SJCRH30 (cell line): ENCODE measurements at places on chromosomes 1 and 21. TPM values are rescaled to one million over a fixed set of nuclear protein-coding genes. Genes with fewer than 3 reads are reported as not detected.

GRCh38 chr1:29017235-29017634 is 102.9 kb downstream of the EPB41 start:
- H3K36me3 ChIP-seq: peaks cover 2% of the 10 kb centered on the region; the same call in 1 of the 2 replicates
- no peak for DNase-seq
- H3K4me3 ChIP-seq: no peak overlapping the region
- no peak overlapping the region for H3K27ac ChIP-seq

DNA sequence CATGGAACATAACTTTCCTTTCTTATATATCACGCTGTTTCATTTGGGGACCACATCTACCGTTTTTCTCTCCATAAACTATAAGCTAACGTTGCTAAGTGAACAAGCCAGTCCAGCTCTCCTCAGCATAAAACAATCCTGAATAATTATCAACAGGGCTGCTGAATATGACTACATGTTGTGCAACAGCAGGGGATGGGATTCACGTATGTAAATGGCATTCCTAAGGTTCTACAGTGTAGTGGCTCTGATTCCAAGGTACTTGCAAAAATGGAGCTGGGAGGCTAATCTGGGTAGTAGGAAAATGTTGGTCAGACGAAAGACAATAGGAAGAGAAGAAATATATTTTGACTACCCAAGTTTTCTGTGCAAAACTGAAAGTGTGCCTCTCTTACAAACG is 262.8 kb downstream of the RWDD3 start:
- H3K27ac ChIP-seq: peak overlapping the region; percentile 35; the same call in 1 of the 2 replicates
- peaks cover 13% of the 10 kb centered on the region for H3K4me1 ChIP-seq
- no peaks in the 10 kb centered on the region for H3K27me3 ChIP-seq

DNA sequence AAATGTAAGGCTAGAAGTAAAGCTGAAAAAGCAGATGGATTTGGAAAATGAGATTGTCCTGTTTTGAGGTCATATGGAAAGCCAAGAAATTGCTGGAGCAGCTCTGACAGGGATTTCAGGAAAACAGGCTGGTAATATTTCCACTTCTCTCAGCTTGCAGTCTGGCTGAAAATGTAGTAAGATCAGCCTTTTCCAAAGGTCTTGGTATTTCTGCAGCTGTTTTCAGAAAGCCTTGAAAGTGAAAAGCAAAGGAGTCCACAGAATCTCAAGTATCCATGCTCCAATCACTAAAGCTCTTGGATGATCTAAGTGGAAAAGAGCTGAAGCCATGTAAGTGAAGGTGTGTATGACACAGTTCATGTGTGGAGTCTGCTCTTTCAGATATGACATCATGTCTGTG is 41.6 kb upstream of the APOBEC4 start:
- H3K4me1 ChIP-seq: no peaks in the 10 kb centered on the region
- no peak overlapping the region for H3K4me3 ChIP-seq
- no peak for DNase-seq
- H3K27ac ChIP-seq: no peak overlapping the region
- H3K27me3 ChIP-seq: no peaks in the 10 kb centered on the region

DNA sequence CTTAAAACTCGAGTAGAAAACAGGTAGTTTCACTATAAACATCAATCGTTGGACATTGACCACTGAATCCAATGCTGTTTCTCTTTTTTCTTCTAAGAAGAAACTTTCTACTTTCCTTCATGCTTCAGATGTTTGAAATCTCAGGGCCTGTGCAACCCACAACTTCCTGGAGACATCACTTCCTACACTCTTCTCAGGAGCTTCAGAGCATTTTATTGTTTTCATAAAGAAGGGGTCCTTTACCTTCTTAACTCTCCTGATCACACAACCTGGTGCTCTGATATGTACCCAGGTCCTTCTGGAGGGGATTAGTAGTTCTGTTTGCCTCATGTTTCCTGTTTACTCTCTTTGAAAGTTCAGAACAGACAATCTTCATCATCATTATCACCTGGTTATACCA is 113.0 kb upstream of the VAV3 start:
- no peaks in the 10 kb centered on the region for H3K36me3 ChIP-seq
- no peaks in the 10 kb centered on the region for H3K27me3 ChIP-seq
- no peak for DNase-seq
- no peak overlapping the region for H3K4me3 ChIP-seq

Gene CFAP107
- total RNA-seq: not detected in 2 replicates

- H3K36me3 ChIP-seq: no peaks in the 10 kb centered on the region; the same call in 1 of the 2 replicates
- H3K4me3 ChIP-seq: no peak overlapping the region
- no peak overlapping the region for H3K27ac ChIP-seq
- H3K27me3 ChIP-seq: no peaks in the 10 kb centered on the region
These were observed 10.5 kb downstream of the LDLRAP1 start for GRCh38 chr1:25553749-25554429.

GRCh38 chr1:217506878-217507277 is 124.0 kb downstream of the GPATCH2 start:
- H3K27ac ChIP-seq: no peak overlapping the region
- no peaks in the 10 kb centered on the region; the same call in 1 of the 2 replicates for H3K36me3 ChIP-seq
- H3K4me3 ChIP-seq: no peak overlapping the region
- H3K27me3 ChIP-seq: no peaks in the 10 kb centered on the region

- H3K27me3 ChIP-seq: peaks cover 5% of the 10 kb centered on the region; the same call in 1 of the 2 replicates
- no peak for DNase-seq
- no peaks in the 10 kb centered on the region for H3K4me1 ChIP-seq
- no peak overlapping the region for H3K4me3 ChIP-seq
These were observed 28.3 kb upstream of the TMPRSS2 start for GRCh38 chr21:41536076-41536826.

DNA sequence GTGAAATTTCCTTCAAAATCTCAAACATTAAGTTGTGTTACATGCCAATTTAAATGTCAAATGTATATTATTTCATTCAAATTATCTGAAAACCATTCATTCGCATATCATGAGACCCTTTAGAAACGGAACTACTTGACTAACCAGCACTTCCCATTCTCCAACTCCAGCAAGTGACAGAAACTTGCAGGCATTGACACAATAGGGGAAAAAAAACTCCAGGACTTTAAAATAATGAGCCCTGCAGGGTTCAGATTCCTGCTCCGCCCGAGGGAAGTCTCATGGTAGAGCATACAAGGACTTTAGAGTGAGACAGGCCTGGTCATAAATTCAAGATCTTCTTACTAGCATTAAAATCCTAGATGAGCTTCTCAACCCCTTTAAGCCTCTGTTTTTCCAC is 138.9 kb downstream of the NR5A2 start:
- H3K4me1 ChIP-seq: no peaks in the 10 kb centered on the region
- DNase-seq: no peak

DNA sequence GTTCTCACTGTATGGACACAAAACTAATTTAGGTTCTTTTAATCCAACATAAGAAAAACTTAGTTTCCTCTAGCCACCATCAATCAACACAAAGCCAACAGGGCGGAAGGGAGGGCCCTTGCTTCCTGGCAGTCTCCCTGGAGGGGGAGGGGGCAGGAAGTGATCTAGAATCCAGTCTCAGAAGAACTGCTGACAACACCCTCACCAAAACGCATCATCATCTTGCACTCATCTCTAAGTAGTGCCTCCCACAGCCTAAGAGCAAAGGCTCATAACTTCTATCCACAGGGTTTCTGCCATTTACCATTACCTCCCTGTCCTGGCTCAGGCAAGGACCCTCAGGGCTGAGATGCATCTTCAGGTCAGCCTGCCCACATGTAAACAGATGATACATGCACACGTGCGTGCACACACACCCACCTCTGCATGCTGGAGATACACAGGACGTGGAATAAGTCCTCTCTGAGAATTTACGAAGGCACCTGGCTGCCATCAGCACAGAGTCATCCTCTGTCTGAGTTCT is 20.5 kb downstream of the HIVEP3 start:
- H3K4me3 ChIP-seq: no peak overlapping the region
- no peaks in the 10 kb centered on the region for H3K27me3 ChIP-seq
- H3K27ac ChIP-seq: no peak overlapping the region
- DNase-seq: no peak

DNA sequence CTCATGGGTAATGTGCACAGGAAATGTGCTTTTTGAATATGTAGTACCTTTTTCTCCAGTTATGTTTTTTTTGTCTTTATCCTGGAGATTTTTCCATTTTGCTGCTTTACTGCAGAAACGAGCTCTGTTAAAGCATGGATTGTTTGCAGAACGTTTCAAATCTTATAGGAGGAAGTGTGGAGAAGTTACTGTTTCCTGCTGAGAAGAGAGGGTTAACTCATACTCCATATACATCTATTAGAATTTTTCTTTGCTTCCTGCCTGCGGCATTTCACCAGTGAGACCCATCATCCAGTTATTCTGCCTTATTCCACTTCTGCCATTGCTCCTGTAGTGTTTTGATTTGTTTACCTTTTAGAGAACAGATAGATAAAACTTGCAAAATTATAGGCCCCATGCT is 2.0 kb downstream of the RPRD2 start:
- H3K4me1 ChIP-seq: peaks cover 3% of the 10 kb centered on the region; the same call in 1 of the 2 replicates
- H3K36me3 ChIP-seq: no peaks in the 10 kb centered on the region
- H3K27ac ChIP-seq: peak overlapping the region; percentile 91
- DNase-seq: no peak
- no peaks in the 10 kb centered on the region for H3K27me3 ChIP-seq

- no peak overlapping the region for H3K27ac ChIP-seq
- DNase-seq: no peak
- no peaks in the 10 kb centered on the region for H3K27me3 ChIP-seq
- H3K4me3 ChIP-seq: no peak overlapping the region
- H3K36me3 ChIP-seq: peaks cover 29% of the 10 kb centered on the region
These were observed 62.8 kb downstream of the SLC66A1 start for GRCh38 chr1:19374926-19375325.

Gene NFIA
- 21.1 and 23.9 TPM in 2 replicates for total RNA-seq

- DNase-seq: no peak
- H3K27ac ChIP-seq: no peak overlapping the region
- peaks cover 75% of the 10 kb centered on the region for H3K36me3 ChIP-seq
- no peaks in the 10 kb centered on the region for H3K27me3 ChIP-seq
- H3K4me3 ChIP-seq: no peak overlapping the region
- no peaks in the 10 kb centered on the region for H3K4me1 ChIP-seq
These were observed 33.4 kb downstream of the NUCKS1 start for GRCh38 chr1:205716371-205717132.

DNA sequence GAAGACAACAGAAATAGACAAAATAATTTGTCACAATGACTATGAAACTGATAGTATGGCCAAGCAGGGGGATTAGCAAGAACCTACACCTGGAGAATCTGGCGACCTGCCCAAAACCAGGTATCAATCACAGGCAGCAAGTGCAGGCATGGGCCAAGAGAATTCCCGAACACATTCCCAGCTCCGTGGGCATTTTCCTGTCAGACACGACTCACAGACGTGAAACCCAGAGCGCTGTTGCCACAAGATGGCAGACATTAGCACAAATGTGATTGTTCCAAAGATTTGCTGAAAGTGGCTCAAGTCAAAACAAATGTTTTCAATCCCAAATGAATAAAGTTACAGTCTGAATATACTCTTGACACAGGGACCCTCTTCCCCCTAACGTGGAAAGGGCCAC is 36.8 kb downstream of the HLCS start:
- no peak overlapping the region for H3K27ac ChIP-seq
- H3K4me1 ChIP-seq: no peaks in the 10 kb centered on the region
- H3K36me3 ChIP-seq: peaks cover 4% of the 10 kb centered on the region
- H3K27me3 ChIP-seq: no peaks in the 10 kb centered on the region

DNA sequence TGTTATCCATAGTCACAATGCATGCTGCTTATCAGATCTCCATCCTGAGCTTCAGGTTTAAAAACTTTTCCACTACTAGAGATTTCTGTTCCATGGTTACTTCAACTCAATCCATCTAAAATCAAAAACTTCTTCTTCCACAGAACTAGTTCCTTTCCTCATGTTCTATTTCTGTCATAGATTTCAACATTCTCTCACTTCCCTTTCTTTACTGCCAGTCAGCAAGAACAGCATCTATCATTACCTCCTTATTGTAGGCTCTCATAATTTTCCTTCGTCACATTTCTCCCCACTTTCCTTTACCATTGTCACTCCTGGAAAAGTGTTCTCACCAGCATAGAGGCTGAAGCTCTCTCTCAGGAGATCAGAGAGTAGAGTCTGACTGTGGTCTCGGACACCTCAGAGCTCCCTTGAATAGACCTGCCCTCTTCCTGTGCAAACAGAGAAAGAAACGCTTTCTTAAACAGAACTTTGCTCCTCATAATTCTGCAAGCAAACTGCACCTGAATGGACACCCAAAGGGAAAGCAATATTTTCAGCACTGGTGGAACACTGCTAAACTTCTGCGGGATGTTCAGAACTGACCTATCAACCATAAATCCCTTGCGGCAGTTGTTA is 48.7 kb upstream of the KIRREL1 start:
- H3K27me3 ChIP-seq: no peaks in the 10 kb centered on the region
- no peaks in the 10 kb centered on the region for H3K36me3 ChIP-seq
- no peaks in the 10 kb centered on the region for H3K4me1 ChIP-seq
- DNase-seq: no peak
- no peak overlapping the region for H3K4me3 ChIP-seq
- no peak overlapping the region for H3K27ac ChIP-seq

GRCh38 chr1:118223426-118223825 is 38.4 kb upstream of the SPAG17 start:
- no peak overlapping the region for H3K4me3 ChIP-seq
- no peaks in the 10 kb centered on the region for H3K27me3 ChIP-seq
- H3K36me3 ChIP-seq: no peaks in the 10 kb centered on the region
- peak overlapping the region; percentile 13 for H3K27ac ChIP-seq
- DNase-seq: peak; percentile 86

DNA sequence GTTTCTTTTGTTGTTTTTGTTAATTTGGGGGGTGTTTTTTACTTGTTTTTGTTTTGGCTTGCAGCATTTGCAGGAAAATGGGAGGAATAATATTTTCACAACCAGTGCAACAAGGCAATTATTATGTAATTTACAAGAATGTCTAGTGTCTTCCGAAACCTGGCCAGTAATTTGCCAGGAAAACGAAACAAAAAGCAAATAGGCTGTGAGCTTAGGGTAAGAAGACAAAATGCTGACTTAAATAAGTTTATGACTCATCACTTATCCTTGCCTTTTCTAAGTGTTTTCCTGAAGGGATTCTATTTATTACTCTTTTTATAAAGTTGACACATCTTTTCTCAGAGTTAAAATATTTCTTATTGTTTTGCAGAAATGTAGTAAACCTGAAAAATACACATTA is 49.8 kb downstream of the KCNT2 start:
- H3K27ac ChIP-seq: no peak overlapping the region
- no peak overlapping the region for H3K4me3 ChIP-seq
- H3K36me3 ChIP-seq: no peaks in the 10 kb centered on the region
- no peaks in the 10 kb centered on the region for H3K27me3 ChIP-seq
- H3K4me1 ChIP-seq: no peaks in the 10 kb centered on the region

Gene PRELP
- not detected in 2 replicates for total RNA-seq

Gene ZBTB7B
- total RNA-seq: 4.8 and 5.6 TPM in 2 replicates

DNA sequence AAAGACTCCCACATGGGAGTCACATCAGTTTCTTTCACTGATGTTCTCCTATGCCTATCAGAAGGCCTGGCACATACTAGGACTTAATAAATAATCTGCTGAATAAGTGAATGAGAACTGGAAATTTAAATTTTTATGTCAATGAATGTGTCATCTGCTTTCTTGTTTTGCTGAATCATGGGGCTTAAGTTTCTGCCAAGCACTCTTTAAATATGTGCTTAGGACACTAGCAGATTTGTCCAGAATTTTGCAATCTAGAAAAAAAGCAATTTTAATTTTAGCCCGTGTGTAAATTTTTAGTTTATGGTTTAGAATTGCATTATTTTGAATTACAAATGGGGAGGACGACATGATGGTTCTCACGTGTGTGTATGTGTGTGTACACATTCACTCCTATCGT is 803.1 kb downstream of the USP25 start:
- H3K27me3 ChIP-seq: no peaks in the 10 kb centered on the region
- H3K36me3 ChIP-seq: no peaks in the 10 kb centered on the region; the same call in 1 of the 2 replicates
- H3K4me1 ChIP-seq: peaks cover 17% of the 10 kb centered on the region
- no peak overlapping the region for H3K4me3 ChIP-seq
- H3K27ac ChIP-seq: no peak overlapping the region
- no peak for DNase-seq

- no peaks in the 10 kb centered on the region for H3K4me1 ChIP-seq
- H3K36me3 ChIP-seq: peaks cover 41% of the 10 kb centered on the region
- DNase-seq: peak; percentile 80
- no peak overlapping the region for H3K4me3 ChIP-seq
- no peak overlapping the region for H3K27ac ChIP-seq
These were observed 7.6 kb downstream of the TTF2 start for GRCh38 chr1:117067533-117068370.
